Ecto neural progenitor cell (in vitro differentiated cells): ENCODE measurements at places on chromosomes 6 and 20.

GRCh38 chr6:5994999-5995657, 11.6 kb downstream of the NRN1 start:
- no peak for DNase-seq

DNA sequence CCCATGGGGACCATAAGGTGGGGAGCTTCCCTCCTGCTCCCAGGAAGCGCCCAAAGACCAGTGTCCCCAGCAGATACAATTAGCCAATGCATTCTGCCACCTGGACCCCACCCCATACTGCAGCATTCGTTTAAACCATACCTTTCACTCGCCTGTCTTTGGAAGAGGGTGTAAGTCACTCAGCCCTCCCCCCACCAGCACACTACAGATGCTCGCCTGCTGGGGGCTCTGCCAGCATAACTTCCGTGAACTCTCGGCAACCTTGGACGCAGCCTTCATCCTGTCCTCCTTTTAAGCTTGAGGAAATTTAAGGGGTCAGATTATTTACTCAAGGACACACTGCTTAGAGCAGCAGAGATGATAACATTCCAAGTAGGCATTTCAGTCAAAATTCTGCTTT, 94.4 kb upstream of the NAA20 start:
- no peak for DNase-seq

DNA sequence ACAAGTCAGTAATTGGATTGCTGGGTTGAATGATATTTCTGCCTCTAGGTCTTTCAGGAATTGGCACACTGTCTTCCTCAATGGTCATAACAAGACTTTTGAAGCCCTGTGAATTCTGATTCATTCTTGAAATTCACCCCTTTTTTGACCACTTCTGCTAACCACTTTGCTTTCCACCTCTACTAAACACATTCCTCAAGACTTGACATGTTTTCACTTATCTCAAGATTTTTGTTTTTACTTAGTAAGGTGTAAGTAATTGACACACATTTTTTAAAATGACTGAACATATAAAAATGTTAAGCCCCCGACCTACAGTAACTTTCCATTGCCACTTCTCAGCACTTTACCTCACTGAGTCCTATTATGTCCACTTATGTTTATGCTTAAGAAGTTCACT, 239.1 kb downstream of the GRM1 start:
- DNase-seq = no peak

GRCh38 chr6:28771401-28772267, 152.2 kb downstream of the TRIM27 start:
- no peak for DNase-seq

GRCh38 chr6:157096105-157096504, 227.2 kb downstream of the TMEM242 start:
- DNase-seq = no peak

DNA sequence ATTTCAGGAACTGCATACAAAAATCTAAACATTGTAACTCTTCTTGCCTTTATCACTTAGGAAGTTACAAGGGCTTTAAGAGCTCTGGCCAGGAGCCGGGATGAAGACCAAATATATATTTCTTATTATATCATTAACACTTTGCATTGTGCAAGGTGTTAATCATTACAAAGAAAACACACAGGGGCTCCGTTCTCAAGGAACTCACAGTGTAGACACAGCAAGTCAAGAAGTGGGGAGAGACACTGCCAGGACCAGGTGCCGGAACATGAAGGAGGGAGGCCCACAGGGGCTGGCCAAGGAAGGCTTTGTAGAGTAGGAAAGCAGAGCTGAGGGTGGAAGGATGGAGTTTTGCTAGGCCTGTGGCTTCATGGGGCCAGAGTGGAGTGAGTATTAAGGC, 17.4 kb downstream of the ITPR3 start:
- peak; percentile 40 for DNase-seq

DNA sequence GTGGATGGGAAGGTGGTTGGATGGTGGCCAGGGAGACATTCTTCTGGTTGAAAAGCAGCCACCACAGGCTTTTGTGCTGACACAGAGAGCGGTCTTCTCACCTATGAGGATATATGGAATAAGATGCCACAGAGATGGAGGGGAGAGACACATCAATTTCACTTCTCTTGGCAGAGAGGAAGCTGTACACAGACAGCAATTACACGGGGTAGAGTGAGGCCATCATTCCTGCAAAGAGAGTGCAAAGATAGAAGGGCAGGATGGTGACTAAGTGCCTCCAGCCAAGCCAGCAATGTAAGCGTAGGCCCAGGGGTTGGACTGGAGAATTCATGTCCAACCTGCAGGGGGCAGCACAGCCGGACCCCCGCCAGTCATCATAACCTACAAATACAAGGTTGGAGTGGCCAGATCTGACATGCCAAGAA, 56.4 kb downstream of the NRN1 start:
- no peak for DNase-seq

DNA sequence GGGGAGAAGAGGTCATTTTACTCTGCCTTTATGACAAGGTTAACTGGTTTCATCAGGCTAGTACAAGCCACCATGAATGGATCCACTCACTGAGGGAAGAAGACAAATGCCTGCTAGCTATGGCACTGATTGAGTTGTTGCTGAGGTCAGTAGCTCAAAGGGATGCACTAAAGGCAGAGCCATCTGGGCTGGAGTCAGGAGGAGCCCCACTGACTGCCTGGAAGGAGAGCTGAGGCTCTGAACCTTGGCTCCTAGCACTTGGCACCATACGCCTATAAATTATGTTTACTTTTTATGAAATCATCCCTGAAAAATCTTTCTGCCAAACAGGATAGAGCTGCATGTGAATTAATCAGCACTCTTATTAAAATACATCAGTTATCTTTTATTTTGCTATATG, 104.6 kb downstream of the DTD1 start:
- DNase-seq = no peak

GRCh38 chr6:27275025-27275956, 27.8 kb downstream of the PRSS16 start:
- DNase-seq = no peak

DNA sequence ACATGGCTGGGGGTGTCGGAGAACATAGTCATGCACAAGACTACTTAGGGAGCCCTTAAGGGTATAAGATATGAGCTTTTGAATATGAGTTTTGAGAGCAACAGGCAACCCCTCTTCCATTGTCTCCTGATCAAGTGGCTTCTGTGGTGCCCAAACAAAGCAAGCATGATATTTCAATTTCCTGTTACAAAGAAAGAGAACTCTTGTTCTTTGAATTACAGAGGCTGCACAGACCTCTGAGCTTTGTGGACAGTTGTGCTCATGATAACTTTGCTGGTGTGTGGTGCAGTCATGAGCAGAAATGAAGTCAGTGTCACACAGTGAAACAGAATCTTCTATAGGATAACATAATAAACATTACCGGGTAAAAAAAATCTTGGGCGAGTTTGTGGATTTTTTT, 66.8 kb upstream of the THEMIS start:
- DNase-seq = no peak

DNA sequence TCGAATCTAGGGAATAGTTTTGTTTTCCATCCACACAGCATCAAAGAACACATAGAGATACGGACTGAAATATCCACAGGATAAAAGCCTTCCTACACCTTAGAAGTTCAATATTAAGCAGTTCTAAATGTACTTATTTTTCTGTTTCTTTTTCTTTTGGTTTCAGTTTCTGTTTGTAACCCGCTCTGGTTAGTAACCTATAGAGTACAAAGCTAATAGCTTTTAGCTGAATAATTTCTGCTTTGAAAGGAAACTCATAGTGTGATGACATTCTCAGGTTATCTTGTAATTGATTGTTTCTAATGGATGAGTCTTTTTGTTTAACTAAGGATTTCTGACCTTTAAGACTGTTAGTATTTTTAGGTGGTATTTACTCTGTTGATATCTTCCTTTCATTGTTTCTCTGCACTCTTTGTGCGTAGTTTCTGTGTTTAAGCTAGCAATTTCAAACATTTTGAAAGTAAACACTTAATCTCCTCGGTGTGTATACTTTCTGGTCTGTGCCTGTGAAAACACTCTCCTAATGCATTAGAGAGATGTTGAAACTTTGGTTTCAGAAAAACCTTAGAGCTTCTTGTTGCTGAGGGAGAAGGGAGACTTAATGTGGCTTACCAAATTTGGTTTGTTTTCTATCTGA, 385.5 kb downstream of the HDGFL1 start:
- DNase-seq = no peak

DNA sequence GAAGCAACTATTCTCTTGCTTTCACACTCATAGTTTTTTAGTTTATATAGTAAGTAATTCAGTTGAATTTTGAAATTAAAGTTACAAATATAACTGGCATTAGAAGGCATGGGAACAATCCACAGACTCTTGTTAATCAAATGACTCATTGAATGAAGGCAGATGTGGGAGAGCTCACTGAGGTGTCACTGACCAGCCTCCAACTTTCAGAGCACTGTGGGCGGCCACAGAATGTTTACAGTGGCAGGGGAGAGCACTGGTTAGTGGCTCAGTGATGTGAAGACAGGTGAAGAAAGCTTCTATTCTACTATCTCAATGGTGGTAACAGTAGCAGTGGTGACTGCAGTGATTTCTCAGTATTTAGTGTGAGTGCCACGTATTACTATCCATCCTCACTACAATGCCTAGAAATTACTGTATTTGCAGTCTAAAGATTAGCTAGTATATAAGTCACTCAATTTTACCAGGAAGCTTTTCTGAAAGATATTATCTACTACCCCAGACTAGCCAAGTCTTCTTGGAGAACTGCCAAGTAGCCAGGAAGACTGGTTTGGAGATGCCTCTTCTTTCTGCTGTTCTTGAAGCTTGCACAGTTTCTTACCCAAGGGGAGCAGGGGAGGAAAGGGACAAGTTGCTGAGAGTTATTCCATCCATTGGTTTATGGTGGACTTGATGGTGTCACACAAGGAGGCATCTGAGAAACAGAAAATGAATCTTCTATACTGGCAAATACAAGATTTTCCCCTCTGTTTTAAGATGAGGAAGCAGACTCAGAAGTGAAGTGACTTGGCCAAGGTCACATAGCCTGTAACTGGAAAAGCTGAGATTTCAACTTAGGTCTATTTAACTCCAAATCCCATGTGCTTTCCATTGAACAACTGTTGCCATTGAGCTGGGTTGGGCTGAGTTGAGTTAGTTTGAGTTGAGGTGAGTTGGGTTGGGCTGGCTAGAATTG, 231.2 kb downstream of the ANKRD60 start:
- DNase-seq = no peak

DNA sequence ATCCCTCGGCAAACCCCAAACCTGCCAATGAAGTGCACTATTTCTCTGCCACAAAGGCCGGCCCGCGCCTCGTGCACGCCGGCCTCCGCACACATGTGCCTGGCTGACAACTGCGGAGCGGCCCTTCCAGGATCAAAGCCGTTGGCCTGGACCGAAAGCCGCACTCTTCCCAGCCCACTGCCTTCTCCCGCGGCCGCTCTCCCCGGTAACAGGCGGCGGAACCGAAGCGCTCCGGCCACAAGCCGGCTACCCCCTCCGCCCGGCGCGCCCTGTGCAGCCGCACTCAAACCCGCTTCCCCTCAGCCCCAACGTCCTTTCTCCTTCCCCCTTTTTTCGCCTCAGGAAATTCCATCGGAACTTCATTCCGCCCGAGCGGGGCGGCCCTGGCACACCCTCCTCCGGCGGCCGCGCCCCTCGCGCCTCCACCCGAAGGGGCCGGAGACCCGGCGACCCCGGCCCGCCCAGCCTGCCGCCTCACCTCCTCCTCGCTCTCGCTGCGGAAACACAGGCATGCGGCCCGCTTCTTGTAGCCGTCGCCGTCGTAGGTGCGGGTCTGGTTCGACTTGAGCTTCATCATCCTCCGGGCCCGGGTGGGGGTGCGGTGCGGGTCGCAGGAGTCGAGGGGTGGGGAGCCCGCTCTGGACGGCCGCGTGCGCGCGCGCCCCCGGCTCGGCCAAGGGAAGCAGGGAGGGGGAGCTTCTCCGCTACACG, 528 bp downstream of the NUDT3 start:
- peak; percentile 79 for DNase-seq

GRCh38 chr6:169719117-169719516, 5.2 kb downstream of the PHF10 start:
- no peak for DNase-seq

GRCh38 chr6:33304216-33304615, 5.5 kb upstream of the RGL2 start:
- no peak for DNase-seq

- no peak for DNase-seq
Measured at GRCh38 chr6:109242925-109243324, 139.3 kb downstream of the CD164 start.

DNA sequence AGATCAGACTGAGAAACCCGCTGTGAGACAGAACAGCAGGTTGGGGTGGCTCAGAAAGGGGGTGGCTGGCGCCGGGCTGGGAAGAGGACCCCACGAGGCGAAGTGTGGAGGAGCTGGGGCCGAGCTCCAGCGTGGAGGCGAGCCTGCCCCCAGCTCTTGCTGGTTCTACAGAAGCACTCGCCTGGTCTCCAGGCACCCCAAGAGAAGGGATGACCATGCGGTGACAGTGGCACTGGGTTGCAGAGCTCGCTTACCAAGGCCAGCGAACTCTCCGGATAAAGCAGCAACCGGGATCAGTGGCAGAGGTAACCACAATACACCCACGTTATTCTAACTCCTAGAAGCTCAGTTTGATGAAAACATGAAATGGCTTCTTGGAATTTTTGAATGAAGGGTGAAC, 26.5 kb downstream of the THBS2 start:
- DNase-seq = peak; percentile 29

DNA sequence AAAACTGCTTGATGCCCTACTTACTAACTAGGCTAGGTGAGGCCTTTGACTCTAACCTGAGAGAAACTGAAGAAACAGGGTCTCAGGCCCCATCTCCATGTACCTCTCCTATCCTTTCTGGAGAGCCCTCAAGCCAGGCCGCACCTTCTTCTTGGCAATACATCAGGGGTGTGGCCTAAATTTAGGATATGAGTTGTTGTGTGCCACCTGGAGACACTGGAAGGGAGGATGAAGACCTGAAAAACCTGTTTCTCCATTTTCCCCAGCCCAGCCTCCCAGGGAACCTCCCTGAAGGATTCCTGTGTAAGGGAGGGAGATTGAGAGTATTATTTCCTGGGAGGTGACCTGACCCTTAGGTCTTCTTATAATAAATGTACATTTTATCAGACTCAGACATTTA, 3.1 kb downstream of the LY6G6D start:
- DNase-seq = no peak
